Fibroblast of skin of back (primary cell): ENCODE measurements at places on chromosomes 7 and 10.

DNA sequence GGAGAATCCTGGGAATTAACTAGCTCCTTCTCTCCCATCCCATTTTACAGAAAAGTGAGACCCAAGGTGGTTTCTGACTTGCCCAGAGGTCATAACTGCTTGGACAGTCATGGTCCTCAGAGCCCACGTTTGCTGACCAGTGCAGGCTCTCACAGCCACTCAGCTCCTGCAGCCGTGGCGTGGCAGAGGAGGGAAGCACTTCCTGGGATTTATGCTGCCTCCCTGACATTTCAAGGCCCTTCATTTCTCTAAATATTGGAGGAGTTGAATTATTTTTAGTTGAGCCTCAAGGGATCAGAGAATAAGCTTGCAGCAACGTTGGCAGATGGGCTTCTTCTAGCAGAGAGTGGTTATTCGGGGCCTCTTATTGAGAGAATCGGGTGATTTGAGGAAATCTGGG is 77.1 kb downstream of the LHPP start:
- DNase-seq = no peak

DNA sequence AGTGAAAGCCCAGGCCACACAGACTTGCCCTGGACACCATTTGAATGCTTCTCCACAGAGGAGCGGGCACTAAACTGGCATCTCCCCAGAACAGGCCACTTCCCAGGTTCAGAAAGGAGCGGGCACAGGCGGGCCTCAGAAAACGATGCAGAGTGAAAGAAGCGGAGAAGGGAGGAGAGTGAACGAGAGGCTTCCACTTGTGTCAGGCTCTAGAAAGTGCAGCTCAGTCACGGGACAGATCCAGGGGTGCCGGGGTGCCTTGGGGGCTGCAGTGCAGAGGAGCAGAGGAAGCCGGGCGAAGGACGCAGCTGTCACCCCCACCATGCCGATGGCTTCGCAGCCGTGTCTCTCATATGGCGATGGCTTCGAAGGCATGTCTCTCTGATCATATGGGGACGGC is 26.1 kb upstream of the PRKAR1B start:
- no peak for DNase-seq

- DNase-seq = no peak
These were observed 208.3 kb downstream of the USP6NL start for GRCh38 chr10:11403116-11403515.

- peak; percentile 77 for DNase-seq
These were observed 3.2 kb downstream of the UBE2H start for GRCh38 chr7:129949292-129950133.

GRCh38 chr7:118079369-118079768 is 104.6 kb upstream of the LSM8 start:
- no peak for DNase-seq

GRCh38 chr10:119308551-119309422 is 101.4 kb downstream of the GRK5 start:
- DNase-seq = no peak

- DNase-seq = peak; percentile 6
These were observed 423.8 kb downstream of the ARL4A start for GRCh38 chr7:13111230-13111629.
